Stromal cell of bone marrow (primary cell): ENCODE measurements at places on chromosomes 13 and 19.

- DNase-seq, result no peak
Measured at GRCh38 chr19:50024719-50025021, 502 bp downstream of the VRK3 start.

DNA sequence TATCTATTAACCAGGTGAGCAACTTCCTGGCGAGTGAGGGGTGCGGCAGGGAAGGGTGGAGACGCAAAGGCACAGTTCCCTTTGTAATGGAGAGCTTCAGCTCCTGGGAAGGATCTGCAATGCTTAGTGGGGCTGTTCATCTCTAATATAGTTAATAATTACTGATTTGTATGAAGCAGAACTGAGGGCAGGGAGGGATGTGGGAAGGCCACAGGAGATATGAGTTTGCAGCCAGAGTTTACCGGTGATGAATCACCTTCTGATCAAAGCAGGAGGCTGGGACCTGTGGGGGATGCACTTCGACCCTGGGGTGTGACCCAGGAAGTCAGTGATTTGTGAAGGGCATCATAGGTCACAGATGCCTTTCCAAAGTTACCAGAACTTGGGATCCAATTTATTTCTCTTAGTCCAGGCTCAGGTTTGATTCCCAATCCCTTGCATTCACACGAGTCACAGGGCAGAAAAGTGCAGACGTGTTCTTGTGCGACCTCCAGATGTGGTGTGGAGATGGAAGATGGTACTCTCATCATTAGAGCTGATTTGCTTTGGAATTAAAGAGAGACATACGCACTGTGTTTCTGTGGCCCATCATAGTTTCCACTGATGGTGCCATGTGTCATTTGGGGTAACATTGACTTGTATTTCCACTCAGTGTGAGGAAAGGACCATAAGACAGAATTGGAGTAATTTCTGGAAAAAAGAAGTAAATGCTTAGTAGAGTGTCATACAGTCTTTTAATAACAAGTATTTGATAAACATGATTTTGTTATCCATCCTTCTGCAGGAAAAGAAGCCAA lies 55.0 kb downstream of the LRCH1 start:
- DNase-seq, result no peak

GRCh38 chr19:14769201-14769600 lies 9.2 kb downstream of the ADGRE2 start:
- DNase-seq, result no peak

DNA sequence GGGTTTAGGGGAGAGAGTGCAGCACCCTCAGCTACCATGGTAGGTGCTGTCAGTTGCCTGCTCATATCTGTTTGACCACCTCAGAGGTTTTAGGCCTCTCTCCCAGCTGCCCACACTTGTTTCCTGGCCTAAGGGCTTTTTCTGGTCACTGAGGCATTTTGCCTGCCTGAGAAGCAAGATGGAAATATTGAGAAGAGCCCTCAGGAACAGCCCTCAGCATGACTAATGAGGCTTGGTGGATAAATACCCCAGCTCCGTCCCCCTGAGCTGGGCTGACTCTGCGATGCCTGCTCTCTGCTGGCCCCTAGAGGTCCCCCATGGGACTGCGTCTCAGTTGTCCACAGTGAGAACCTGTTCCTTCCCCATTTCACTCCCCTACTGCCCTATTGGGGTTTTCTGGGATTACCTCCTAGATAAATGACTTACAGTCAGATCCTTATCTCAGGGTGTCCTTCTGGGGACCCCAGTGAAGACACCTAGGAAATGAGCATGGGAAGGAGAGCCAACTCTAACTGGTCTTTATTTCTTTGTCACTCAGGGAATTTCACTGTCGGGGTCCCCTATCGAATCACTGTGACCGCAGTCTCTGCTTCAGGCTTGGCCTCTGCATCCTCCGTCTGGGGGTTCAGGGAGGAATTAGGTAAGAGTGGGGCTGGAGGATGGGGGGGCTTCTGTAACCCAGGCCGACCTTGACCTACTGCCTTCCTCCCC lies 13.3 kb downstream of the PALM3 start:
- DNase-seq, result no peak

GRCh38 chr19:14603990-14604387 lies 21.1 kb downstream of the CLEC17A start:
- no peak for DNase-seq

DNA sequence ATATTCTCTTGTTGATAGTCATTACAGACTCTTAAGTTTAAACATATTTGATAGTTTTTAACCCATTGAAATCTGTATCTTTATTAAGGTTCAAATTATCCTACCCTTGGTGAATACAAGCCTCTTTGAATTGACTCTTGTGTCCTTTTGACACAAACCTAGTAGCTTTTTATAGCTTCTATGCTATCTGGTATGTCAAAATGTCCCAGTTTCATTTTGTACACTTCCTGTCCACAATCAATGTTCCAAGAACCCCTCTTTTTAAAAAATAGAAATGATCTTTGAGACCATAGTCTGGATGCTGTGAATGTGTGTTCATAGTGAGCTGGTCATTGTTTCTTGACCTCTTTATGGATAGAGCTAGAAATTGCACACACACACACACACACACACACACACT lies 39.2 kb upstream of the FGF14 start:
- no peak for DNase-seq

DNA sequence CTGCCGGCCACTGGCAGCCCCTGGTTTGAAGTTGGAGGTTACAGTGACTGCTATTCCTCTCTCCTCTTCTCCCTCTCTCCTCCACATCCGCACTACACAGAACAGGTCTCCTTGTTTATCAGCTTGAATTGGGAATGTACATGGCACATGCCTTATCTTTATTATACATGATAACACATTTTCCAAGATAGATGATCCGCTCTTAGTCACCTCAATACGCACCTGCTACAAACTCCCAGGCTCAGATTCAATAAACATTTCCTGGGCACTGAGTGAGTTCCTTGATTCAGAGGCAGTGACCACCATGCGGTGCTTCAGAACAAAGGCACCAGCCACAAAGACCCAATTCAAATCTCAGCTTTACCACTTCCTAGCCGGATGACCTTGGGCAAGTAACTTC lies 227.7 kb downstream of the TSHZ3 start:
- no peak for DNase-seq

DNA sequence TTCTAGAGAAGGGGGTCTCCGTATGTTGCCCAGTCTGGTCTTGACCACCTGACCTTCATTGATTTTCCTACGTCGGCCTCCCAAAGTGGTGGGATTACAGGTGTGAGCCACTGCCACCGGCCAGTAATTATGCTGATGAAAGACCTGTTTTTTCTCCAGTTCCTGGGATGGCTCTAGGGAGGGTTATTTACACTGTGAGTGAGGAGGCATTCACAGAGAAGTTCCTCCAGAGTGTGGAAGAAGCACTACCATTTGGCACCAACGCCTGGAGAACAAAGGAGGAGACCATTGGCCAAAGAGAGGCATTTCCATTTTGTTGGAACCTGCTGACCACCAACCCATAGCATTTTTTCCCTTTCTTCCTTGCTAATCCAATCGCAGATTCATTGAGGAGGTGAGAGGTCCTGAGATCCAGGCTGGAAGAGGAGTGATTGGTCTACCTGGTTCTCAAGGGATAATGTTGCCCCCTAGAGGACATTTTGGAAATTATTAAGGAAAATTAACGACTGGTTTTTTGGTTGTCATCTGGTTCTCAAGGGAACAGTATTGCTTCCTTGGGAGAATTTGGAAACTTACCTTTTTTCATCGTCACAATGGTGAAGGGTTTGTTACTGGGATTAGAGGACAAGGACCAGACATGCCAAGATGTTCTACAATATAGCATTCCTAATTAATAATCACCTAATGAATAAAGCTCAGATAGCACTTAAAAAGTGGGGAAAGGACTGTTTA lies 5.5 kb upstream of the SAE1 start:
- DNase-seq, result no peak

DNA sequence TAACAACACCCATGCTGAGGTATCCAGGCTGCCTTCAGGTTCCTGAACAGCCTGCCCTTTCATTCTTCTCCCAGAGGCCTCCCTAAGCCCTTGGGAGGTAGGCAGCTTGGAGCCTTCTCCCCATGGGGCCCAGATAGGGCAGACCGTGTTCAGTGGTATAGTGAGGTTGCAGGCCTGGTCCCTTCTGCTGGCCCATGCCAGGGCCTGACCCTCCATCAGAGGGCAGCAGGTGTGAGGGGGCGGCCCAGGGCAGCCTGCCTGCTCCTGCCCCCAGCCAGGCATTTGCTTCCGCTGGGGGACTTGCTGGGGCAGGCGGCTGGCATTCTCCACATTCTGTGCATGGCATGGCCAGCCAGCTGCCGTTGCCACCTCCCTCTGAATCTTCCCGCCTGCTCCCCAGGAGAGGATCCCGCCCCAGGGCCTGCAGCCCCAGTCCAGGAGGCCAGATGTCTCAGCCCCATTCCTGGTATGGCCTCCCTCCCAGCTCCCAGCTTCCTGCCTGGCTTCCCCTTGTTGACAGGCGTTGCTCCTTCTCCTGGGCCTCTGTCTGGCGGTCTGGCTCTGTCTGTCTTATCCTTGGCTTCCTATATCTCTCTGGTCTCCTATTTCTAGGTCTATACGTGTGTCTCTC lies 8.9 kb downstream of the CIC start:
- no peak for DNase-seq

- no peak for DNase-seq
Measured at GRCh38 chr13:71798707-71799106, 68.3 kb downstream of the DACH1 start.

DNA sequence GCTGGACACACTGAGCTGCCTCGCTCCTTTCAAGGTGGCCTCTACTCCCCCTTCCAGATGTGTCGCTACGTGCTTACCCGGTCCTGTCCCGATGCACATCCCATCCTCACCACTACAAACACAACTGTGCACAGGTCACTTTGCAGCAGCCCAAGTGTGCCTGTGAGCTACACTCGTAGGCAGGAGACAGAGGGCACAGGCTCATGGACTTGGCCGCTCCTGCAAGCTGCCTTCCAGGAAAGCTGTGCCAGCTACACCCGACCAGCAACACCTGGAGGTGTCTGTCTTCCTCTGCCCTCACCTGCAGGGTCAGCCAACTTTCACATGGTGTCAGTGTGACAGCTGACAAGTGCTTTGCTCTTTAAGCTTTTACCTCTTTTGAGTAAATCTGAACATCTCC lies 15.4 kb downstream of the CARS2 start:
- no peak for DNase-seq

- DNase-seq, result no peak
Measured at GRCh38 chr13:59568306-59568705, 595.4 kb downstream of the DIAPH3 start.

DNA sequence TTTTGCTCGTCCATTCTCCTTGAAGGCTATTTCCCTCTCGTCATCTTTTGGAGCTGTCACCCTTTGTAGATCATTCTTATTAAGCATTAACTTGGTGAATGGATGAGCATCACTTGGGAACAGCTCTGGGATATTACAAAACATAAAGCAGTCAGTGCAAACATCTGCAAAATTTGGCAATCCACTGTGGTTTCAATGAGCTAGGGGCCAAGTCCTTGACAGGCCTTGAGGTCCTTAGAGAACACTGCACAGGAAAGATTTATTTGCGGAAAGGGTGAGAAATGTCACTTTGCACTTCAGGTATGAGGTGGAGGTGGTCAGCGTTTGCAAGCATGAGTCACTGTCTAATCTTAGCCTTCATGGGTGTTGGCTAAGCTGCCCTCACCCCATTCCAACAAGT lies 239.7 kb upstream of the MAB21L1 start:
- DNase-seq, result no peak

- no peak for DNase-seq
Measured at GRCh38 chr19:6233827-6234511, 45.8 kb downstream of the MLLT1 start.

DNA sequence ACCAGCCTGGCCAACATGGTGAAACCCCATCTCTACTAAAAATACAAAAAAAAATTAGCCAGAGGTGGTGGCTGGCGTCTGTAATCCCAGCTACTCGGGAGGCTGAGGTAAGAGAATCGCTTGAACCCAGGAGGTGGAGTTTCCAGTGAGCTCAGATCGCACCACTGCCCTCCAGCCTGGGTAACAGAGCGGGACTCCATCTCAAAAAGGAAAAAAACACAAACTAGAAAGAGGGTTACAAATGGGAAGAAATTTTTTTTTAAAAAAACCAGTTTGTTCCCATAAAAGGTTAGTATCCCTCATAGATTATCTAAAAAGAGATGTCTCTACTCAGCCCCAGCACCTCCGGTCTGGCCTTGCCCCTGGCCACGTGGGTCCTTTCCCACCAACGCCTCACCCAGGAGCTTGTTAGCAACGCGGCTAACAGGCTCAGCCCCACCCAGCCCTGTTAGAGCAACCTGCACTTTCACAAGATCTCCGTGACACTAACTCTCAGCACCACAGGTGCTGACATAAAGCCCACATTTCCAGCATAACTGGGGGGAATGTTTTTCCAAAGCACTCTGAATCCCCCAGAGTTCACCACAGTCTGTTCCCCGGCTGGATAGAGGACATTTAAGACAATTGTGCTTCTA lies 4.3 kb downstream of the DMKN start:
- DNase-seq, result no peak

DNA sequence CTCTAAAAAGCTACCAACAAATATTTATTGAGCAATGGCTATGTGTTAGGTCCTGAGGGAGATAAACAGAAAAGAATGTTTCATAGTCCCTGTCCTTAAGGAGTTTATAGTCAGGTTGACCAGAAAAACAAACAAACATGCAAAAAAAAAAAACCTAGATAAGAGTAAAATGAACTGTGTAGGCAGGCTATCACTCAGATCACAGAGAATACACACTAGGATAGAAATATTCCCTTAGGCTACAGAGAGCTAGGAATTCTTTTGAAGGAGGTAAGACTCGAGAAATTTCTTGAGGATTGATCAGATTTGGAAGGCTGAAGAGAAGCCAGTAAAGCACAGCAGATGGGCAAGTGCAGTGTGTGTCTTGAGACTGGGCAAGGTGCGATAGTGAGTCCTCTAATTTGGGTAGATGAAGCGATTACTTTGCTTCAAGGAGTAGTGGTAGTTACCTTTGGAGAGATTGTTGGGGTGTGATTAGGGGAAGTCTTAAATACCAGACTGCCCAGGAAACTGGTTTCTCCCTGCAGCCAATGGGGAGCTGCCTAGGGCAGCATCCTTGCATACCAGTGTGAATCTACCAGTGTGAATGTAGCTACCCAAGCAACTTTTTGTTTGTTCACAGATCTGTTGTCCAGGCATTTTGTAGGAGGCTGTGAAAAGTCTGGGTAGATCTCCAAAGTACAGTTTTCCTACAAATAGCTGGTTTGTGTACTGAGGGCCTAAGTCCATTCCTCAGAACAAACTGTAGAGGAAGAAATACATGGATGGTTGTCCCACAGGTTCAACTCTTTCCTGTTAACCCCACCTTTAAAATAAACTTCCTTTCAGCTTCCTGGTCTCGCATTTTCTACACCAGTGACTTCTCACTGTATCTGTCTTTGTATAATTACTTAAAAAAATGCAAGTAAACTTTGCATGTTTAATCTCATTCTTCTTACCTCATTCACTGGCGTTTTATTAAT lies 314.1 kb downstream of the KLF5 start:
- DNase-seq, result no peak
